ENCODE measurements at places on chromosomes 3 and 15. TPM values are rescaled to one million over a fixed set of nuclear protein-coding genes. Genes with fewer than 3 reads are reported as not detected.

GRCh38 chr15:90742087-90742486, 24.9 kb downstream of the BLM start:
- no peaks in the 10 kb centered on the region for H3K4me1 ChIP-seq
- DNase-seq: no peak
- no peaks in the 10 kb centered on the region for H3K27me3 ChIP-seq

GRCh38 chr3:81864272-81864671, 102.8 kb upstream of the GBE1 start:
- no peak for DNase-seq
- H3K27me3 ChIP-seq: no peaks in the 10 kb centered on the region

- peak overlapping the region; percentile 25 for H3K27ac ChIP-seq
- no peaks in the 10 kb centered on the region for H3K27me3 ChIP-seq
- peaks cover 5% of the 10 kb centered on the region for H3K36me3 ChIP-seq
- H3K4me3 ChIP-seq: no peak overlapping the region
- DNase-seq: no peak
- peaks cover 48% of the 10 kb centered on the region for H3K4me1 ChIP-seq
These were observed 1.1 kb downstream of the ACKR4 start for GRCh38 chr3:132598181-132598580.

- no peaks in the 10 kb centered on the region for H3K27me3 ChIP-seq
- no peaks in the 10 kb centered on the region for H3K36me3 ChIP-seq
- H3K4me3 ChIP-seq: no peak overlapping the region
- no peak overlapping the region for H3K27ac ChIP-seq
These were observed 81.9 kb upstream of the CDV3 start for GRCh38 chr3:133491481-133492059.

DNA sequence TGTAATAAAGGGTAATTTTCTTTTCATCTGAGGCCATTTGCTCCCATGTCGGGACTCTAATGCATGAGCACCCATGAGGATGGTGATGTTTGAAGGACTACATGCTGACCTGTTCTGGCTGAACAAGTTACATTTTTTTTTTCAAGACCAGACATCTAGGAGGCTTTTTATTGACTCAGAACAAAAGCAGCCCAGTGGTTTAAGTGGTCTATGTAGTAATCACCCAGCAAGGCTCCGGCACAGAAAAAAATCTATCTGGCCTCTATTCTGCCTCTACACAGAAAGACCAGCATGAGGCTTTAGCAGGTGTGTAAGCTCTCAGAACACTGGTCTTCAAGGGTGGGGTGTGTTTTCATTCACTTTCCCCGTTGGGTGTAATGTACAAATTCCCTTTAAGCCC, 95.1 kb upstream of the ZBED2 start:
- H3K4me1 ChIP-seq: peaks cover 4% of the 10 kb centered on the region
- H3K36me3 ChIP-seq: no peaks in the 10 kb centered on the region
- no peak for DNase-seq

DNA sequence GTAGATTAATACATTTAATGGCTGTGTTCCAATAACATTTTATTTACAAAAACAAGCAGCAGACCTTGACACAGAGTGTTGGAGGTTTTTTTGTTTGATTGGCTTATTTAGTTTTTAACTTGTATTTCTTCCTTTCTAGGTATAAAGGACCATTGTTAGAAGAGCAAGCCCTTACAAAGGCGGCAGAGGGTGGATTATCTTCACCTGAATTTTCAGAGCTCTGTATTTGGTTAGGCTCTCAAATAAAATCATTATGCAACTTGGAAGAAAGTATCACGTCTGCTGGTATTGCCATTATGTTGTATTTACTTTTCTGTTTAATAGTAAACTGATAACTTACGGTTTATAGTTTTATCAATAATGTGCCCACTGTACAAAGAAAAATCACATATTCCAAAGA, 10.0 kb downstream of the FAM98B start:
- H3K27me3 ChIP-seq: no peaks in the 10 kb centered on the region
- peaks cover 7% of the 10 kb centered on the region for H3K4me1 ChIP-seq
- DNase-seq: no peak
- no peak overlapping the region for H3K4me3 ChIP-seq

DNA sequence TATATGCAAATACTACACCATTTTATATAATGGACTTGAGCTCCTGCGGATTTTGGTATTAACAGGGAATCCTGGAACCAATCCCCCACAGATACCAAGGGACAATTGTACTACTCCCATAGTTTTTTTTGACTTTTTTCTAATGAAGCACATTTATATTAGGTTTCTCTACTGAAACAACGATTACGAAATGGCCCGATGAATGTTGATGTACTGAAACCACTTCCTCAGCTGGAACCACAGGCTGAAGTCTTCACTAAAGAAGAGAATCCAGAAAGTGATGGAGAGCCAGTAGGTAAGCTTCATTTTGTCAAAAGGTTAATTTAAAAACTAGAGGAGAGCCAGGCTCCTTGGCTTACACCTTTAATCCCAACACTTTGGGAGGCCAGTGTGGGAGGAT, 121.5 kb upstream of the LRRFIP2 start:
- DNase-seq: no peak
- H3K27ac ChIP-seq: no peak overlapping the region
- H3K4me1 ChIP-seq: peaks cover under 1% of the 10 kb centered on the region
- H3K27me3 ChIP-seq: no peaks in the 10 kb centered on the region
- no peak overlapping the region for H3K4me3 ChIP-seq
- H3K36me3 ChIP-seq: peaks cover 60% of the 10 kb centered on the region

- H3K4me1 ChIP-seq: peaks cover 4% of the 10 kb centered on the region
- no peak overlapping the region for H3K4me3 ChIP-seq
- peaks cover 2% of the 10 kb centered on the region for H3K36me3 ChIP-seq
- H3K27ac ChIP-seq: no peak overlapping the region
These were observed 43.5 kb downstream of the FMN1 start for GRCh38 chr15:33150971-33151370.

- H3K36me3 ChIP-seq: no peaks in the 10 kb centered on the region
- DNase-seq: peak; percentile 68
- no peak overlapping the region for H3K27ac ChIP-seq
- H3K27me3 ChIP-seq: no peaks in the 10 kb centered on the region
- no peak overlapping the region for H3K4me3 ChIP-seq
- H3K4me1 ChIP-seq: no peaks in the 10 kb centered on the region
These were observed 423.2 kb downstream of the EPHB1 start for GRCh38 chr3:135218304-135218703.

DNA sequence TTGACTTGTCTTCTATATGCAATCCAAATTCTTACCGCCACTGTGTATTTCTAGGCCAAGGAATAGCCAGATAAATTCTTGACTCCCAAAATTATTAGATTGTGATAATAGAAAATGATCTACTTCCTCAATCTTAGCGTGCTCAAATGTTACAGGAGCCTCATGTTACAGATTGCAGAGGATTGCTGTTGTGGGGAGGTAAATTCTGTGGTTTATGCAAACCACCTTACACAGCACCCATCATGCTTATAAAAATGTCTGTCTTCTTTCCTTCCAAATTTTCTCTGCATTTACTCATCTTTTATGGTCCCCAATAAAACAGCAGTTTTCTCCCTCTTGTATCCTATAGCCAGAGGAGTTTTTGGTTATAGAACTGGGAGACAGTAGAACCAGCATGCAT, 420.2 kb upstream of the ROBO1 start:
- H3K4me1 ChIP-seq: peaks cover 18% of the 10 kb centered on the region
- no peaks in the 10 kb centered on the region for H3K36me3 ChIP-seq
- no peak overlapping the region for H3K27ac ChIP-seq
- DNase-seq: no peak
- no peaks in the 10 kb centered on the region for H3K27me3 ChIP-seq

- no peaks in the 10 kb centered on the region for H3K36me3 ChIP-seq
- H3K27me3 ChIP-seq: no peaks in the 10 kb centered on the region
- no peak overlapping the region for H3K27ac ChIP-seq
- H3K4me1 ChIP-seq: no peaks in the 10 kb centered on the region
- H3K4me3 ChIP-seq: no peak overlapping the region
- no peak for DNase-seq
These were observed 217.9 kb downstream of the SNRPN start for GRCh38 chr15:25172691-25173090.

The CDC25A gene
- total RNA-seq: 3.8 TPM

The DNASE1L3 gene
- total RNA-seq: not detected

The FSIP1 gene
- 0.54 TPM for total RNA-seq

The P2RY1 gene
- total RNA-seq: 0.67 TPM

The UROC1 gene
- not detected for total RNA-seq

The SEMA3F gene
- total RNA-seq: 11.8 TPM

The CCR5 gene
- not detected for total RNA-seq

Data from osteocyte (in vitro differentiated cells).